Vagina (tissue), 2 donors: ENCODE measurements at places on chromosomes 16 and 17. TPM values are rescaled to one million over a fixed set of nuclear protein-coding genes. Genes with fewer than 3 reads are reported as not detected.

- DNase-seq = no peak
These were observed 736.5 kb downstream of the KCNJ2 start for GRCh38 chr17:70905796-70906195.

- DNase-seq = no peak
These were observed 19.3 kb downstream of the B9D1 start for GRCh38 chr17:19343256-19343630.

GRCh38 chr17:78291944-78292910 is 60.8 kb downstream of the TMEM235 start:
- DNase-seq = no peak

- no peak for DNase-seq
These were observed 57.0 kb downstream of the PITPNC1 start for GRCh38 chr17:67434061-67434525.

DNA sequence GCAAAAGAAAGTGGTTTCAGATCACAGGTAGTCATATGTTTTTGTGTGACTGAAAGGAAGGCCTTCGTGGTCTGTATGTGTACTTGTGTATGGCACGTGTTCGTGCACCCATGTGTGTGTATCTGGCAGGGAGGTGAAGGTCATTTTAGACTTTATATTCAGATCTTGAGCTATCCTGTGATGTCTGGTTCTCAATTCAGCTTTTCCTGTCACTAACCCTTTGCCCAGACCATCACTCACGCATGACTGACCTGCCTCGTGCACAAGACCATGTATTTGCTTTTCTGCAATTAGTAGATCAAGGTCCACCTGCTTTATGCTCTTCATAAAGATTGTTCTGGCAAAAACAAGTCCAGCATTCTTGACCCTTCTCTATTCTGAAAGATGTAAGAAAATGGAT is 139.7 kb upstream of the MAF start:
- DNase-seq = no peak

DNA sequence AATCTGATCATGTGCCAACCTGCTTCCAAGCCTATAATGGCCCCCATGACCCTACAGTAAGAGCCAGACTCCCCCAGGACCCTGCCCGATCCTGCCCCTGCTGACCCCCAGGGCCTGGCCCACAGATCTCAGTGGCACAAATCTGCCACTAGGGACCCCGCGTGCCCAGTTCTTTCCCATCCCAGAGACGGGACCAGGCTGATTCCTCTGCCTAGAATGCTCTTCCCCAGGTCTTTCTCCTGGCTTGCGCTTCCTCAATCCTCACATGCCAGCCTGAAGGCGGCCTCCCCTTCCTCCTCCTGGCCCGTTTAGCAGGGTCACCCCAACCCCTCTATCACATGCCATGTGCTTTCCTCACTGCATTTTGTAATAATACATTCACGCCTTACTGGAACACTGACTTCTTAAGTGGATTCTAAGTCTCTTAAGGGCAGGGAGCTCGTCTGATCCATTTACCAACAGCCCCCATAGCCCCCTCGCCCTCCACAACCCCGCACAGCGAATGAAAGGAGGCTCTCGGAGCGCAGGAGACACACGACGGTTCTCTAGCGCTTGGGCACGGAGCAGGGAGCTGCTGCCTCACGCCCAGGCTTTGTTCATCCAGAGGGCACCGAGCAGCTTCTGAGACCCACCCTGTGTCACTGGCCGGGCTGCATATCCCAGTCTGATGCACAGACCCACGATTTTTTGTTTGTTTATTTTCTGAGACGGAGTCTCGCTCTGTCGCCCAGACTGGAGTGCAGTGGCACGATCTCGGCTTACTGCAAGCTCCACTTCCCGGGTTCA is 1.2 kb downstream of the TRIM65 start:
- DNase-seq = no peak

- DNase-seq = no peak
These were observed 30.8 kb downstream of the USP43 start for GRCh38 chr17:9676084-9676483.

GRCh38 chr17:68480885-68481284 is 23.6 kb upstream of the WIPI1 start:
- no peak for DNase-seq

DNA sequence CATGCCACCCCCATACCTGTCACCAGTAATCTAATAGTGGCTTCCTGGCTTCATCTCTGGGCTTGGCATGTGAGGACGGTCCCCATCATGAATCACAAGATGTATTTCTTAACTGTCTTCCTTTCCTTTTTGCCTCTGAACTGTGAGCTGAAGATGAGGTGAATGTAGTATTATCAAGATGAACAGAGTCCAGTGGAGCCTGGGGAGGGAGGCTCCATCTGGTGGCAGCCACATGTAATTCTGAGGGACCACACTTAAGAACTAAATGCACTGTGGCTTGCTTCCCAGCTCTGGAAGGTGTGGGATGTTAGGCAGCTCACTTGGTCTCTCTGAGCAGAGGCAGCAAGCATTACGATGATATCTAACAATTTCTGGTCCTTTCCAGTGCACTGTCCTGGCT is 354.9 kb upstream of the ASIC2 start:
- DNase-seq = no peak

DNA sequence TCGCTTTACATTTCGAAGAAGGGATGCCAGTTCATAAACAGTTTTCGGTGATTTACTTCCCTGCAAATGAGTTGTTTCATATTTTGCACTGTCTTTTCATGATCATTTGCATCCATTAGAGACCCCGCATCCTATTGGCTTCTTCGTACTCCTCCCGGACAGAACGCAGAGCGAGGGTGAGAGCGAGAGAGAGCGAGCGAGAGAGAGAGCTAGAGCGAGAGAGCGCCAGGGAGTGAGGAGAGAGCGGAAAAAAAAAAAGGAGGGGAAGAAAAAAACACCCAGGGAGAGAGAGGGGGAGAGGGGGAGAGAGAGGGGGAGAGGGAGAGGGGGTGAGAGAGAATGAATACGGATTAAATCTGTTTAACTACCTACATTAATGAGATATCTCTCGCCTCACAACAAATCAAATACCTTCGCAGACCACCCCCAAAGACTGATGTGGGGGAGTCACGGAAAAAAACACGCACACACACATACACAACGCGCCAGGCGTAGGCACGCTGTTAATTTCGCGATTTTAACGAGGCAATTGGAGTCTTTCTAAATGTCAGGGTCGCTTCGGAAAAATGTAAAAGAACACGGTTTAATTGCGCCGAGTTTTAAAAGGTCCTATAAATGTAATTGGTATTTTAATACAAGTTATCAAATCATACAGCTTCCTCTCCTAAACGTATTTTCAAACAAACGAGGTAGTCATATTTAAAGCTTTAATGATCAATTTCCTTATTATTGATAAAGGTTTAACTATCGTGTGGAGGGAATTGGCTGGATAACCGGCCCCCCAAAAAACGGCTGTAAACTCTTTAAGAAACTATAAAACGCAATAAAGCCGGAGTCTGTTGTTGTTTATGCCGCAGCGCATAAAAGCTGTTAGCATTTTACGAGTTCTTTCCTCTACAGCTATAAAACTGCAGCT is at the start of gene HOXB8:
Gene HOXB8, minus strand, starts transcription at position 246 of the 916 bp plus-strand sequence. CDS start 588 bp downstream, outside the sequence.
- DNase-seq = no peak

GRCh38 chr17:7632492-7632894 is 2.6 kb downstream of the SHBG start:
- DNase-seq = no peak

DNA sequence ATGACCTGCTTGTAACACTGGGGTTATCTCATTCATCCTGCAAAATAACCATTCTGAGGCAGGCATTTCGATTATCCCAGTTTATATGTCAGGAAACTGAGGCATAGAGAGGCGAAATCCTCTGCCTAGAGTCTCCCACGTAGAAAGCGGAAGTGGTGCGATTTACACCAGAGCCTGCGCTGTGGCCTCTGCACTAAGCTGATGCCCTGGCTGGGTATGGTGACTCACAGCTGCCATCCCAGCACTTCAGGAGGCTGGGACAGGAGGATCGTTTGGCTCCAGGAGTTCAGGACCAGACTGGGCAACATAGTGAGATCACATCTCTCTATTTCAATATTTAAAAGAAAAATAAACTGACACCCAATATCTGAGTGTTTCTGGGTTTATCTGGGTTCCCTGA is 59.3 kb upstream of the BCO1 start:
- no peak for DNase-seq

- no peak for DNase-seq
These were observed 893 bp downstream of the HCFC1R1 start for GRCh38 chr16:3022684-3023414.

DNA sequence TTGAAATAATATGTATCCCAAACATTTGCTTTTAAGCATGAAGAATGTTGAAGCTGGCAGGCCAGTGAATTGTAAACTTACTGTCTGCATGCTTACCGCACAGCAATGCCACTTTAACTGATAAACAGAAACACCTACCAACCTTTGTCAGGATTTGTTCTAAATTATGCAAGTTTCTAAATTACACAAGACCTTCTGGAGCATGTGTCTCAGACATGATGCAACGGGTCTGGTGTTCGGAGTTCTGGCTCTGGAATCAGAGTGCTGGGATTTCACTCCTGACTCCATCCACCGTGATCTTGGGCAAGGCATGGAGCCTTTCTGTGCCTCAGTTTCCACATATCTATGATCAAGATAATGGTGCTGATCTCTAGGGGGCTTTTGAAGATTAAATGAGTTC is 111.2 kb downstream of the CCT6B start:
- DNase-seq = no peak

GRCh38 chr16:6698548-6698947 is 634.1 kb upstream of the RBFOX1 start:
- DNase-seq = no peak

- no peak for DNase-seq
These were observed 52.4 kb downstream of the NEUROD2 start for GRCh38 chr17:39555368-39555767.

DNA sequence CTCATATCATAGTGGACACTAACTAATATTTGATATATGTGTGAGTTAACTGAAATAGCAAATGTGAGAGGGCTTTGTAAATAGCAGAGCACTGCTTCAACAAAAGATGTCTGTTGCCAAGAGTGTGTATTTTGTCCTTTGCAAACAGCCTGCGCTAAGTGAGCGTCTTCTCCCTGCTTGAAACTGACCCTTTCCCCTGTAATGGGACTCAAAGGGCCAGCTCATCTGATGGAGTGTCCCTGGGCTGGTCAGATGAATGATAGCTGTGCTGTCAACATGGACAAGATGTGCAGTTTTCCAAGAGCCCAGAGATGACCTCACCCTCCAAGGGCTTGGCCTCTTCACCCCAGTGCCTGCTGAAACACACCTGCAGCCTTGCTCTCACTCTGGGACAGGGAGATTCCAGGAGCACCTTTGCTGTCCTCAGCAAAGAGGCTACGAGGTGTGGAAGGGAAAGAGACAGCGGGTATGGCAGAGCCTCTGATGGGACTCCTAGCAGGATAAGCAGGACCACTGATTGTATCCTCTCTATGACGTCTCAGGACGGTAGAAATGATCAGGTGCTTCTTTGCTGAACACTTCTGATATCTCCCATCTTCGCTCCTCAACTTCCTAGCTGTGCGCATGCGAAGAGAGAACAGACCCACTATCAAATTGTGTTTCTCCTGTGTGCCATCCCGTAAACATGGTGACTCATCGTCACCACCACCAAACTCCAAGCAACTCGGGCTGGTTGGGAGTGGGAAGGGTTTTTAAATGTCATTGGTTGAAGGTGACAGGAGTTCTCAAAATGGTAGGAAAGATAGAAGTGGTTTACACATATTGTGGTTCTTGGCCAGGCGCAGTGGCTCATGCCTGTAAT is 35.8 kb upstream of the TBX2 start:
- DNase-seq = no peak

- no peak for DNase-seq
These were observed 40.8 kb downstream of the MRTFB start for GRCh38 chr16:14111713-14112538.

GRCh38 chr17:13491491-13491890 is 110.2 kb downstream of the HS3ST3A1 start:
- no peak for DNase-seq

- no peak for DNase-seq
These were observed 15.4 kb downstream of the NECAB2 start for GRCh38 chr16:83983491-83983890.

- DNase-seq = no peak
These were observed 429.0 kb downstream of the MAF start for GRCh38 chr16:79171504-79171903.

DNA sequence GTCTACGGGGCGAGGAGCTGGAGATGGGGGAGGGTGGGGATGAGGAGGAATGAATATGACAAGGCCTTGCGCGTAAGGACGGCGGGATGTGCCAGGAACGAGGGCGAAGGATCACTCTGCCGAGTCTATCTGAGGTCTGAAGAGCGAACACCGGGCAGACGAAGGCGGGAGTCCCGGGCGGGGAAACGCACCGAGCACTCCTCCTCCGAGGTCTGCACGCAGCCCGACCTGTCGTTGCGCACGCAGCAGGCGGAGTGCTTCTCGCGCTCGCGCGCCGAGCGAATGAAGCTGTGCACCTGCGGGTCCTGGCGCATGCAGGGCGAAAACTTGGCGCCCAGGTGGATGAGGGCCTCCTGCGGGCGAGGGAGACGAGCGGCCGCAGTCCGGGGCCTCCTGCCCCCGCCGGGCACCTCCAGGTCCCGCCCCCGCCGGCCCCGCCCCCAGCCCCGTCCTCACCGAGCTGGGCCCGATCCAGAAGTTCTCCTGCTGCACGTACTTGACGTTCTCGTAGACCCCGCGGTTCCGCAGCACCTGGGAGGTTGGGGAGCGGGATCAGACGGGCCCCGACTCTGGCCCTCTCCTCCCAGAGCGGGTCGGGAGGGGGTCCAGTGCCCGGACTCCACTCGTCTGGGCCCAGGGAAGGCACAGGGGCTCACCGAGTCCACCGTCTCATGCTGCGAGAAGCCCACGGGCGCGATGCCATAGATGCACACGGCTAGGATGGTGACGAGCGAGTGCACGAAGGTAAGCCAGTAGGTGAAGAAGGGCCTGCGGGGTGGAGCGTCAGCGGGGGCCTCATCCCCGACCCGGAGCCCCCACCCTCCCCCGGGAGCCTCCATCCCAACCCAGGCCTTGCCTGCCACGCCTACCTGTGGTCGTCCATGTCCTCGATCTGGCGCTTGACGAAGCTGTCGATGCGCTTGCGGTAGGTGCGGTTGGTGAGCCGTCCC is 7.6 kb downstream of the SNRNP25 start:
- no peak for DNase-seq

Gene DNAAF8
- total RNA-seq = not detected

Gene FOXL1
- total RNA-seq = 0.98 TPM

Gene NQO1
- 84.5 TPM for total RNA-seq

Gene ITGAD
- not detected for total RNA-seq

Gene TM4SF5
- not detected for total RNA-seq

Gene OR3A3
- total RNA-seq = not detected

Gene KRT27
- not detected for total RNA-seq

Gene TBC1D3I
- total RNA-seq = 1.7 TPM

Gene SLC47A1
- total RNA-seq = 29.7 TPM

Gene KRT24
- 1.5 TPM for total RNA-seq

Gene VPS35
- total RNA-seq = 63.3 TPM
